ENCODE measurements at places on chromosomes 2 and 18.

GRCh38 chr18:58860747-58861231, 3.9 kb upstream of the ZNF532 start:
- DNase-seq, result no peak

GRCh38 chr2:201779901-201780673, 646 bp downstream of the ALS2 start:
- DNase-seq, result no peak

DNA sequence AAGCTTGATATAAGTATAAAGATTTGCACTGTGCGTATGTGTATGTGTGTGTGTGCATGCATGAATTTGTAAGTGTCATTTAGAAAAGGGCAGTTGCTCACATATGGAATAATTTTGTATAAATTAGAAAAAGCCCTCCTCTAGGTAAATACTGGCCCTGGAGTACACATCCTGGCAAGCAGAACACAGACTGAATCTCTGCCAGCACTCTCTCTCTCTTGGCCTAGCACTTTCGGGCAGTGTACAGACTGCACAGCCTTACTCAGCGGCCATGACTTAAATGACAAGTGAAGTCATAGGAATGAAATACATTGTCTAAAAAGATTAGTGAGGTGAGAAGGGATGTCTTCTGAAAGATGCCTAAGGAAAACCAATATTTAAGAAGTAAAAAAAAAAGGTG, 214.1 kb downstream of the RDH14 start:
- no peak for DNase-seq

DNA sequence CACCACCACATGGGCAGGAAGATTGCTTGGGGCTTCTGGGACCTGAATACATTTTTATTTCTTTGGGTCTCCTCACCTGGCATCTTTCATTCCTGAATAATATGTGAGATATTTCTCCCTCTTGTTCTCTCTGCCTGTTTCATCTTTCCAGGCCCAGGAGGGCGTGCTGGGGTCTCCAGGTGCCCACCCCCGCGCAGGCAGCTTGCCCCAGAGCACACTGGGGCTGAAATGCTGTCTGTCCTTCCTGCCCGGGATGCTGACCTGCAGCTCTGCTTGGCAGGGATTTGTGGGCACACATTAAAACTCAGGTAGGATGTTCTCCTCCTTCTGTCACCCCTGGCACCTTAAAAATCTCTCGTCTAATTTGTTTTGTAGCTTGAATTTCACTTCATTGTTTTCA, 39.7 kb upstream of the TEX51 start:
- no peak for DNase-seq

GRCh38 chr2:109382951-109383350, 230.8 kb downstream of the SEPTIN10 start:
- no peak for DNase-seq

GRCh38 chr2:103009871-103010270, 248.0 kb downstream of the TMEM182 start:
- no peak for DNase-seq

GRCh38 chr18:63233334-63233733, 86.2 kb downstream of the BCL2 start:
- no peak for DNase-seq

- DNase-seq, result no peak
Measured at GRCh38 chr2:674321-674985, 2.8 kb downstream of the TMEM18 start.

- no peak for DNase-seq
Measured at GRCh38 chr2:24508878-24509277, 17.8 kb downstream of the NCOA1 start.

DNA sequence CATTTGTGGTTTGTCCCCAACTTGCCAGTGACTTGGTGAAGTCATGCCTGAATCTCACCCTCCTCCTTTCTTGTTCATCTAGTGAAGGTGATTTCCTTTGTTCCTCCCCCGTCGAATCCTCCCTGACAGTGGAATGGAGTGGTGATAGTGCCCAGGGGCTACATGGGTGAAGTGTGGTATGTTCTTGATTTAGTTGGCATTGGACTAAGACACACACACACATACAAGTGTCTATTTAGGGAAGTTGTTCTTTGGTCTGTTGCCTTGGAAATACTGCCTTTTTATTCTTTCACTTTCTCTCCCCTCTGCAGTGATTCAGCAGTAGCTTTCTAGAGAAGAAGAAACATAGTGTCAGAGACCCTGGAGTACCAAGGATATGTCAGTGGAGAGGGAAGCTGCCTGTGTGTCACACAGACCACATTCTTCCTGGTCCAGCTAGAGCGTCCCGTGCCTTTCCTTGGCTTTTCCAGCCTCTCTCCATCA, 10.9 kb downstream of the INPP4A start:
- no peak for DNase-seq

- no peak for DNase-seq
Measured at GRCh38 chr2:41899189-41899588, 148.6 kb upstream of the PKDCC start.

- DNase-seq, result no peak
Measured at GRCh38 chr2:113215056-113215455, 41.3 kb downstream of the PSD4 start.

DNA sequence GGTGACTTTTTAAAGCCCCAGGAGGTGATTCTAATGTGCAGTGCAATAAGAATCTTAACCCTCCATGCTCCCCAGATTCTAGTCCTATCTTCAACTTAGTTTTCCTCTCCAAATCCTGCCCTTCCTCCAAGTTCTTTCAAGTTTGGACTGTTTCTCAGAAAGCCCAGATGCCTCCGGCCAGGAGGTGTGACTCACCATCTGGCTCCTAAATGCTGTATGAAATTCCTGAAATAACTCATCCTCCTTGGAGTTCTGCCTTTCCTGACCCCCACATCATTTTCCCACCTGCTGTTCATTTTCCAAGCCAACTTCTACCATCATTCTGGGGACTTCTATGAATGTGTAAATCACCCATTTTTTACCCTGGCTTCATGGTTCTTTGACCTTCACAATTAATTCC, 118.2 kb upstream of the NOL4 start:
- no peak for DNase-seq

- DNase-seq, result no peak
Measured at GRCh38 chr2:20218331-20219320, 6.3 kb downstream of the SDC1 start.

- no peak for DNase-seq
Measured at GRCh38 chr2:149031396-149031795, 7.1 kb upstream of the LYPD6B start.

- DNase-seq, result no peak
Measured at GRCh38 chr2:182625814-182626213, 90.2 kb upstream of the DNAJC10 start.

DNA sequence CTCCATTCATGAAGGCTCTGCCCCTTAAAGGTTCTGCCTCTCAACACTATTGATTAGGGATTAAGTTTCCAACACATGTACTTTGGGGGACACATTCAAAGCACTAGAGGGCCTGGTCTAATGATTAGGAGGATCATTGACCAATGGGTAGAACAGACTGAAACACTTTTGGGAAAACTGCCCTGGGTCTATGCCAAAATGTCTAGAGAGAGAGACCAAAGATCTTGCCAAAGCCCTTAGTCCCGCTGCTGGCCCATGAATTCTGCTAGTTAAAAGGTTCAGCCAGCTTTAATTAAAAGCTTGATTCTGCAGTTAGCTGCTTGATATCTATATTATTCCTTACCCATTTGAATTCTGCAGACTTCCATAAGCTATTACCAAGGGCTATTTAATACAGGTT, 613.2 kb downstream of the SLC4A3 start:
- no peak for DNase-seq

- no peak for DNase-seq
Measured at GRCh38 chr18:79393635-79394533, 1.8 kb upstream of the NFATC1 start.

DNA sequence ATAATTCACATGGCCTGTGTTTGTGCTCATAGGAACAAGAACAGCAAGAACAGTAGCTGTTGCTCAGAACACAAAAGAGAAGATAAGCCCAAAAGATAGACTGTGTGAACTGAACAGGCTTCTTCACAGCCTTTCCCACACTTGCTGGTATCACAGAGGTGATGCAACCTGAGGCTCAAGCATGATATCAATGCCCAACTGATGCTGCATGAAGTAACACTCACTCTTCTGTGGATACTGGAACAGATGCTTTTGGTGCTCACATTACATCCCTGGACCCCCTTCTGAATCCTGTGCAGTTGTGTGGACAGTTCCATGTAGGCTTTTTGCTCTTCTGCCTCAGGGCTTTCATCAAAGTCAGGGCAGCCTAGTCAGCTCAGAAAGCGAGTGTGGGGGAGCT, 88.4 kb upstream of the RND3 start:
- DNase-seq, result no peak

DNA sequence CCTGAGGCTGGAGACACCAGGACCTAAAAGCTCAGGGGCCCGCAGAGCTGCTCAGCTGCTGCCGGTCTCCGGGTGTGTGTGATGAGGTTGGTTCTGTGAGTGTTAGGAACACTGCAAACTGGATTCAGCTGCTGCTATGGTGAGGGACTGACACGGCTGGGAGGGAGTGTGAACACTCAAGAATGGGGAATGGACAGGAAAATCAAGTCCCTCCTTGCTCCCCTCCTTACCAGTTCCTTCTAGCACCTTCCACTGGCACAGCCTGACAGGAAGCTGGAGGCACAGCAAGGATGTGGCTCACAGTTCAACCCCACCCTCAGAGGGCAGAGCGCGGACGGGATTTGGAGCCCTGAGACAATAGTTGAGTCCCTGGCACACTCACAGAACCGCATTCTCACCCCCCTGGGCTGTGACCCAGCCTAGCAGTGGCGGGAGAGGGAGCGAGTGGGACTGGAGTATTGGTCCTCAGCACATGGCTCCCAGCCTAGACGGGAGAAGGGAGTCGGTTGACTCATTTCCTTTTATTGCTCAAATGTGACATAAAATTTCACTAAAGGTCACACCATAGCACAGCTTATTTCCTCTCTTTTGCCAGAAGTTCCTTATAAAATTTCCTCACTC, 42.5 kb downstream of the LRRC30 start:
- DNase-seq, result no peak

DNA sequence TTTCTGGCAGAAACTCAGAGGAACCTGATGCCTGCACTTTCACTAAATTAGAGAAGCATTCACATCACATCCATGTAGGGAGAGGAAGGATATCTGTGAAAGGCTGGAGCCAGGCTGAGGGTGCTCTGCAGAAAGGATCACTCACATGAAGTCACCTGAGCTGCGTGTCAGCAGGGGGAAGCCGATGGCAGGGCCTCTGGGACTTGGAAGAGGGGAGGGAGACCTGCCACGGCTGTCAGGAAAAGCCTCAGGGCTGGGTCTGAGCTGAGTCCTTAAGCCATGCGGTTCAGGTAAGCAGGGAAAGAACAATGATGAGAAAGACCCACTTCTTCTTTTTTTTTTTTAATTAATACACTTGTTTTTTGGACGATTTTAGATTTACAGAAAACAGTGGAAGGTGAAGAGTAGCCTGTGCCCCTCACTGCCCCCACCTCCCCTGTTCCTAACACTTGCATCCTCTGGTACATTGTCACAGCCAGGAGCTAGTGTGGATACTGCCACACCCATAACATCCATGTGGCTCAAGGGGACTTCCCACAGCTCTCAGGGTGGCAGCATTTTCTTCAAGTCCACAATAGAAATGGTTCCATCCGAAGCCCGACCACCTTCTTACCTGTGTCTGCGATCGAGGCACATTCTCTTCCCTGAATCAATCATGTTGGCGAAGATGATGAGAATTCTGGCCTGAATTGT, 156.5 kb upstream of the TPO start:
- DNase-seq, result no peak

GRCh38 chr2:241063093-241063551, 39.0 kb downstream of the MTERF4 start:
- no peak for DNase-seq

DNA sequence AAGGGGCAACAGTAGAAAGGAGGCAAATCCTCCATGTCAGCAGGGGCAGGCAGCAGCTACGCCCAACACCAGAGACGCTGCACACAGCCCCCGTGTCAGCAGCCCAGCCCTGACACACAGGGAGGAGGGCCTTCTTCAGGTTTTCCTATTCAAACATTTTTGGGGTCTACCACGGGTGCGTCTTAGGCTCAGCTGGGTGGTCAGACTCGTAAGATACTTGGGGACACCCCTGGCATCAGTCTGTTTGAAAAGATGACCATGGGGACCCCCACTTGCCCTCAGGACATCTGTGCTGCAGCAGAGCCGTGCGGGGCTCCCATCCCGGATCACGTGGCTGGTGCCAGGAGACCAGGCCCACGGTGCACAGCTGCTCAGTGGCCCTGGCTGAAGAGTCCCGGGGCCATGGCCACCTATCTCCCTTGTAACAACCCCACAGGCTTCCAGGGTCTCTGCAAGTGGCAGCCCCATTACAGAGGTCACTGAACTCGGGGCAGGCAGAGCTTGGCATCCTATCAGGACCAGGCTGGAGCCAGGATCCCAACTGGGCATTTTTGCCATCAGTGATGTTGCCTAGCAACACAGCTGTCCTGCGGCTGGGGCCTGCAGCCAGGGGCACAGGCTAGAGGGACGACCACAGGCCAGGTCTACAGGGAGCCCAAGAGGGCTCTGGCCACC, 82.5 kb downstream of the EDAR start:
- no peak for DNase-seq

DNA sequence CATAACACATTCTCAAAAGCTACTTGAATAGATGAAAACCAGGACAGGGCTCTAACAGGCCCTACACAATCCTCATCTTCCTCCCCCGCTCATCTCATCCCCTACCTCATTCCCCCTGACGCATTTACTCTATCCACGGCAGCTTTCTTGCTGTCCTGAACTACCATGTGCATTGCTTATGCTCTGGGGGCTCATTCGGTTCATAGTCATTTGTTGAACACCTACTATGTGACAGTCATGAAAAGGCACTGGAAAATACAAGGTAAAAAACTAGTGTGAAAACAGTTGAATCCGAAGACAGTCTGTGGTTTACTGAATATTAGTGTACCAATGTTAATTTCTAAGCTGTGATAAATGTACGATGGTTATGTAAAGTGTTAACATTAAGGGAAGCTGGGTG, 797 bp downstream of the EIPR1 start:
- DNase-seq, result no peak

GRCh38 chr18:1526991-1527390, 622.3 kb downstream of the ADCYAP1 start:
- no peak for DNase-seq

- DNase-seq, result no peak
Measured at GRCh38 chr2:2484301-2484700, 153.2 kb upstream of the MYT1L start.

- DNase-seq, result no peak
Measured at GRCh38 chr2:239431536-239431935, 30.7 kb upstream of the HDAC4 start.

GRCh38 chr18:12726774-12727550, 24.1 kb downstream of the PSMG2 start:
- DNase-seq, result peak; percentile 7

GRCh38 chr2:51018145-51018544, 13.8 kb downstream of the NRXN1 start:
- DNase-seq, result no peak

All from stimulated activated CD8-positive, alpha-beta memory T cell treated with anti-CD3 and anti-CD28 coated beads, Interleukin-2, amount 100 ng/mL, for 1 hour (primary cell).